ENCODE measurements at places on chromosomes 16 and 17. TPM values are rescaled to one million over a fixed set of nuclear protein-coding genes. Genes with fewer than 3 reads are reported as not detected.

Gene CLEC18A
- total RNA-seq, result 0.09 TPM

Gene ODAD4
- 1.4 TPM for total RNA-seq

Gene SETD1A
- total RNA-seq, result 19.1 TPM

Gene CACNG1
- total RNA-seq, result not detected

Gene MT1H
- not detected for total RNA-seq

Gene IL21R
- not detected for total RNA-seq

Measured in A549 treated with Mapracorat at 1 μM for 4 hours (cell line).